ENCODE measurements at places on chromosomes 4 and X.

DNA sequence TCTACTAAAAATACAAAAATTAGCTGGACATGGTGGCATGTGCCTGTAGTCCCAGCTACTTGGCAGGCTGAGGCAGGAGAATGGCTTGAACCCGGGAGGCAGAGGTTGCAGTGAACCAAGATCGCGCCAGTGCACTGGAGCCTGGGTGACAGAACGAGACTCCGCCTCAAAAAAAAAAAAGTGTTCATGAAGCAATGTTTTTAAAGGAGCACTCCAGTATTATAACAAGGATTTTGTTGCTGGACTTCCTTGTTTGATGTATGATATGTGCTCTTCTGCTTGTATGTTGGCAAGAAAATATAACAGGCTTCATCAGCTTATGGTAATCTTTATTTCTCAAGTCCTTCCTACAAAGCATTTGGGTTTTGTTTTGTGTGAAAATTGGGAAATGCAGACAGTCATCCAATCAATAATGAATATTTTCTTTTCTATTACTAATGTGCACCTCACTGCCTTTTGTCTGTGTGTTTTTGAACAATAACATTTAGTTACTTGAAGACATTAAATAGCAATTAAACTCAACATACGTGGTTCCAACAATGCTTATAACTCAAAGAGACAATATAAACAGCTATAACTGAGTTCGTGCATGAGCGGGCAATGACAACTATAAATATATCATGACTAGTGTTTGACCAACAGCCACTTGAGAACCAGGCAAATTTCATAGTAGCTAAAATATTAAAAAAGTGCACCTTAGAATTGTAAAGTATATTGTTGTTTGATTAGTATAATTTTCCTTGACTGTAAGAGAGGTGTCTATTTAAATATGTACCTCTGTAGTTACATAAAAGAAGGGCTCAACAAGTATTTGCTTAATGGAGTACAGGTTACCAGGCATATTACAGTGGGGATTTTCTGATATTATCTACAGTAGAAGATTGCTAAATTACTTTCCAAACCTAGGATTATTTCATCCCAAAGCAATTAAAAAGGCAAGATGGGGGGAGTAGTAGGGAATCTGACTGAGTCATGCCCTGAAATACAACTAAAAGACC, 210.7 kb downstream of the PPP3CA start:
- DNase-seq, result no peak

DNA sequence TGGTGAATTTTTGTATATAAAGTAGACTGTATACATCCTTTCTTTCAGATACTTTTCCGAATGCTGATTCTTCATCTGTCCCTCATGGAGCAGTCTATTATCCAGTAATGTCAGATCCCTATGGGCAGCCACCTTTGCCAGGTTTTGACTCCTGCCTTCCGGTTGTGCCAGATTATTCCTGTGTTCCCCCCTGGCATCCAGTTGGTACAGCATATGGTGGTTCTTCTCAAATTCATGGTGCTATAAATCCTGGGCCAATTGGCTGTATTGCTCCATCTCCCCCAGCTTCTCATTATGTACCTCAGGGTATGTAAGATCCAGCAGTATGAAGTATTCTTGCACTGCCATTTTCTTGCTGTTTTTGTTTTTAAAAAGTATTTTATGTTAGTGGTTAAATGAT, 78.7 kb downstream of the ALG13 start:
- no peak for DNase-seq

- peak; percentile 37 for DNase-seq
These were observed 45.6 kb downstream of the MAOB start for GRCh38 chrX:43836435-43837184.

- DNase-seq, result no peak
These were observed 1167.2 kb upstream of the PABPC4L start for GRCh38 chr4:135368831-135369230.

DNA sequence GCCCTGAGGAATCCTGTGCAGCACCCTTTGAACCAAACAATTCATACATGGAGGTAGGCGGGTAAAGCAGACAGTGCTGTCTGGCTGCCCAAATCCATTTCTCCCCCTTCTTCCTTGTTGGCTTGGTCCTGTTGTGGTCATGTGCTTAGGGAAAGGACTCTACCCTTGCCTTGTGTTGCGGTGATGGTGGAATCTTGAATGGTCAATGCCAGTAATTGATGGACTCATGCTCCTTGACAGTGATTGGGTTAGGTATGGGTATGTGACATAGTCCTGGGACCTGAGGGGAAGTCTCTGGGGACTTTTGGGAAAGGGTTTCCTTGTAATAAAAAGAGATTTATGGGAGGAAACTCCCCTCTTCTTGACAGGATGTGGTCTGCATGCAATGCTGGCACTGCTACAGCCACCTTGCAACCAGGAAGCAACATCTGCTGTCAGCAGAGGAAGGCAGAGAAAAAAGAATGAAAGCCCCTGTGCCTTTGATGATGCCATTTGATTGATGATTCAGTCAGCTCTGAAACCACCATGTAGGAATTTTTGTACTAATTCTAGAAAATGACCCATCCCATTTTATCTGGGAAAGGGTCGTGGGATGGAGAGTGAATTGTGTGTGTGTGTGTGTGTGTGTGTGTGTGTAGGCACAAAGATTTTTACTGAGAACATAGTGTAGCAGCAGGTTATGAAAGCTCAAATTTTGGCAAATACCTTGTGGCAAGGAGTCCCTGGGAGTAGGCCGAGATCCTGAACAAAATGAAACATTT, 30.0 kb upstream of the HUWE1 start:
- peak; percentile 20 for DNase-seq

- no peak for DNase-seq
These were observed 15.2 kb upstream of the NEUROG2 start for GRCh38 chr4:112531146-112531545.

DNA sequence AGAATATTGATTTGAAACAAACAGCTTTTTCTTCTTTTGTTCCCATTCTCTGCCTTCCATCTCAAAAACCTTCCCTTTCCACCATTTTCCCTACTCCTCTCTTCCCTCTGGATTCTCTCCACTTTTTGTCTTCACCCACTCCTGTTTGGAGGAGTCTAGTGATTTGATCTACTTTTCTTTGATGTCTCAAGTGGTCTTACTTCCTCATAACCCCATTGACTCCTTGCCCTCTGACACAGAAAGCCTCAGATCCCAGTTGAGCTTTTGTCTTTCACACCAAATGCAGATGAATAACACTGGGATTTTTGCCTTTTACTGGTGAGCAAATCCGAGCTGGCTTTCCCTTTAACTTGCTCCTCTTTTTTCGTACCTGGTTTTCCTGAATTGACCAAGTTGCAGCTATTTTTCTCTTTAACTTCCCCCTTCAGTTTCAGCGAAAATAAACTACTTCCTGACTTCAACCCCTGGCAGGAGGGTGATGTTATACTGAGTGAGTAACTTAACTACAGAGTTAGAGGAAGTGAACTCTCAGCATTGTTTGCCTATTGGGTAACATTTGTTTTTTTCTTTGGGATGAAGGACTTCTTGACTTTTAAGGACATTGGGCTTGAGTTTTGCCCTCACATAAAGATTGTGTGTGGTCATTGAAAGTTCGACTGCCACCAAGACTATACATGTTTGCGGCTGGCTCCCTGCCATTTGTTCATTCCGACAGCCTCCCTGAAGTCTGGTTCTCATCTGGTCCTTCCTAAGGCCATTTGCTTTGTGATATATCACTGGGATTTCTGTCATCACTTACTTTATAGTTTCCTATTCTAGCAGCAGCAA, 392.8 kb upstream of the NR3C2 start:
- peak; percentile 44 for DNase-seq

Data from choroid plexus epithelial cell (primary cell).